Activated T-helper 2 cell treated with anti-CD3 and anti-CD28 coated beads, Interferon-gamma antibody, Interleukin-2, Interleukin-4, amounts not matched to agents 10 μg/mL and 5 μg/mL and 100 μg/mL, durations not matched to agents 14 hours and 24 hours and 36 hours (primary cell): ENCODE measurements at places on chromosomes 13 and 19.
A peak's percentile ranks its signal among the peaks of the same experiment; 100 is the strongest.

GRCh38 chr19:55152017-55152416, 3.0 kb upstream of the TNNT1 start:
- no peak for DNase-seq

- DNase-seq = peak; percentile 63
Measured at GRCh38 chr19:35153701-35154524, 622 bp upstream of the FXYD5 start.

GRCh38 chr13:36438594-36439483, 6.5 kb downstream of the CCNA1 start:
- no peak for DNase-seq

- DNase-seq = no peak
Measured at GRCh38 chr13:53152057-53152421, 123.4 kb downstream of the OLFM4 start.

GRCh38 chr13:44263751-44264620, 109.6 kb upstream of the SERP2 start:
- DNase-seq = no peak

- no peak for DNase-seq
Measured at GRCh38 chr13:40061466-40062450, 406.3 kb downstream of the COG6 start.

DNA sequence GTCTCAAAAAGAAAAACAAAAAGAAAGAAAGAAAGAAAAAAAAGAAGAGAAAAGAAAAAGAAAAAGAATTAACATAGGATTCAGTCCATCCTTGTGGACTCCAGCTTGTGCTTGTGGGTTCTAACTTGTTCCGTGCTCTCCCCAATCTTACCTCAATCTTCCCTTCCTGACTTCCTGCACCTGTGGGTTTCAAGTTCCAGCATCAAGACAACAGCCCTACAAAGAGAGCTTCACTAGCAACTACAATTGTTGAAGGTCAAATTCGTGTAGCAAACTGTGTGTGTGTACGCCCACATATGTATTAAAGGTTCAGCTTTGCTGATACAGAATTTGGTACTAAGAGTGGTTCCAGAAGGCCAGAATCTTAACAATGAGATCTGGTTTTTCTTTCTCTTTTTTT, 25.3 kb downstream of the FXYD5 start:
- DNase-seq = no peak

GRCh38 chr19:57830071-57830602, at the start of gene ZNF587B:
Gene ZNF587B (plus strand): TSS chr19:57830299. CDS start chr19:57830529, 230 bp downstream.
- DNase-seq = no peak

DNA sequence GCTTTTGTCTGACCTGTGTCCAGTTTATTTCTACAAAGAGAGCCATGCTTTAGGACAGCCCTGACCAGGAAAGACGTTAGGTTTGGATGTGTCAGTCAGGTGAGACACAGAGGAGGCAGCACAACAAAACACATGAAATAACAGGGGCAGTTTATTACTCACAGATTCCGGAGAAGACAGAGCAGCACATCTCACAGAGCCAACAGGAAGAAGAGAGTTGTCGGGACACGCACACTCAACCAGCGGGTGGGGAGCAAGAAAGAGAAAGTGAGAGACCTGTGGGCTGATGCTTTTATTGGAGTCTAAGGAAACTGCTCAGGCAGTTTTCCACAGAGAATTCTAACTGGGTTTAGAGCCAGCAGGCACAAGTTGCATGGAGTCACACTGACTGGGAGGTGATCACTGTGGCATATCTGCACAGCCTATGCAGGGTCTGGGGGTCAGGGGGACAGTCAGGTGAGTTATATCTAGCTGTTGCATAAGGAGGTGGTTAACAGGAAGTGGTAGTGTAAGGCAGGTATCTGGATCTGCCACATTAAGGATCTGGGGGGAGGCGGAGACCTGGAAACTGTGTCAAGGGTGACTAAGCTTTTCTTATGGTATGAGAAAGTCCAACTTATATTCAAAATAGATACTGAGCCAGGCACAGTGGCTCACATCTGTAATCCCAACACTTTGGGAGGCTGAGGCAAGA, 24.1 kb upstream of the CEACAM20 start:
- DNase-seq = no peak

DNA sequence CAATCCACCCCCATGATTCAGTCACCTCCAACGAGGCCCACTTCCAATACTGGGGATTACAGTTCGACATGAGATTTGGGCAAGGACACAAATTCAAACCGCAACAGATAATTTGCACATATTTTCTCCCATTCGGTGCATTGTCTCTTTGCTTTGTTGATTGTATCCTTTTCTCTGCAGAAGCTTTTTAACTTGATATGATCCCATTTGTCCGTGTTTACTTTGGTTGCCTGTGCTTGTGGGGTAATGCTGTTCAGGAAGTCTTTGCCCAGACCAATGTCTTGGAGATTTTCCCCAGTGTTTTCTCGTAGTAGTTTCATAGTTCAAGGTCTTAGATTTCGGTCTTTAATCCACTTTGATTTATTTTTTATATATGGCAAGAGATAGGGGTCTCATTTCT, 330.8 kb upstream of the SPRY2 start:
- DNase-seq = no peak

- DNase-seq = no peak
Measured at GRCh38 chr19:55563261-55563690, 17.4 kb downstream of the ZNF579 start.

DNA sequence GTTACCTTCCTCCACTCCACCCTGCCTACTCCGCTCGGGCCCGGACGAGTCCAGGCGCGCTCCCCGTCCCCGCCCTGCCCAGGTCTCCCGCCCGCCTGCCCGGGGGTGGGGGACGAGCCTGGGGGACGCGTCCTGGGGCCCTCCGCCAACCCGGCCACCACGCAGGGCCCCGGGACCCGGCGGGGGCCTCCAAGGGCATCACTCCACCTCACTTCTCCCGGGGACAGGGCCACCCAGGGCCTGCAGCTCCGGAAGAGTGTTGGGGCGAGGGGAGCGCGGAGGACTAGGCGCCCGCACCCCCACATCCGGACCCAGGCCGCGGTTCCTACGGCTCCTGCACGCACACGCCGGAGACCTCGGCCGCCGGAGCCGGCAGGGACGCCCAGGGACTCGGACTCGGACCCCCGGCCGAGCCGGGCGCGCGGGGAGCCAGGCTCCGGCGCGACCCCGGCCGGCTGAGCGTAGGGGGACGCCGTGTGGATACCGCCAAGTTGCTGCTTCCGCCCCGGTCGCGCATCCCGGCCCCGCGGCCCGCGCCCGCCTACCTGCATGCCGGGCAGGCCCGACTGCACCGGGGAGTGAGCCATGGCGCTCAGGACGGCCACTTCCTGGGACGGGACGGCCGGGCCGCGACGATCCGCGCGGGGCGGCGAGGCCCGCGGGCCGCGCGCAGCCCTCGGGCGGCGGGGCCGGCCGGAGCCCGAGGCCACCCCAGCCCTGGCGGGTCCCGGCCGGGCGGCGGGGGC, 534 bp downstream of the STK24 start:
- peak; percentile 45 for DNase-seq

GRCh38 chr19:39765091-39766076, 13.3 kb upstream of the LEUTX start:
- DNase-seq = no peak

GRCh38 chr13:60143775-60144174, 20.0 kb downstream of the DIAPH3 start:
- DNase-seq = no peak
